ENCODE measurements at places on chromosomes 2 and 18. TPM values are rescaled to one million over a fixed set of nuclear protein-coding genes. Genes with fewer than 3 reads are reported as not detected.

EGR4 gene
- not detected for total RNA-seq

POMC gene
- total RNA-seq: 7.5 TPM

MBD2 gene
- total RNA-seq: 43.7 TPM

IL36A gene
- total RNA-seq: not detected

GRCh38 chr18:74266161-74266560 lies 25.6 kb downstream of the CYB5A start:
- H3K27ac ChIP-seq: no peak overlapping the region
- peaks cover 24% of the 10 kb centered on the region for H3K36me3 ChIP-seq
- no peak for DNase-seq
- no peak overlapping the region for H3K4me3 ChIP-seq
- H3K27me3 ChIP-seq: no peaks in the 10 kb centered on the region

DNA sequence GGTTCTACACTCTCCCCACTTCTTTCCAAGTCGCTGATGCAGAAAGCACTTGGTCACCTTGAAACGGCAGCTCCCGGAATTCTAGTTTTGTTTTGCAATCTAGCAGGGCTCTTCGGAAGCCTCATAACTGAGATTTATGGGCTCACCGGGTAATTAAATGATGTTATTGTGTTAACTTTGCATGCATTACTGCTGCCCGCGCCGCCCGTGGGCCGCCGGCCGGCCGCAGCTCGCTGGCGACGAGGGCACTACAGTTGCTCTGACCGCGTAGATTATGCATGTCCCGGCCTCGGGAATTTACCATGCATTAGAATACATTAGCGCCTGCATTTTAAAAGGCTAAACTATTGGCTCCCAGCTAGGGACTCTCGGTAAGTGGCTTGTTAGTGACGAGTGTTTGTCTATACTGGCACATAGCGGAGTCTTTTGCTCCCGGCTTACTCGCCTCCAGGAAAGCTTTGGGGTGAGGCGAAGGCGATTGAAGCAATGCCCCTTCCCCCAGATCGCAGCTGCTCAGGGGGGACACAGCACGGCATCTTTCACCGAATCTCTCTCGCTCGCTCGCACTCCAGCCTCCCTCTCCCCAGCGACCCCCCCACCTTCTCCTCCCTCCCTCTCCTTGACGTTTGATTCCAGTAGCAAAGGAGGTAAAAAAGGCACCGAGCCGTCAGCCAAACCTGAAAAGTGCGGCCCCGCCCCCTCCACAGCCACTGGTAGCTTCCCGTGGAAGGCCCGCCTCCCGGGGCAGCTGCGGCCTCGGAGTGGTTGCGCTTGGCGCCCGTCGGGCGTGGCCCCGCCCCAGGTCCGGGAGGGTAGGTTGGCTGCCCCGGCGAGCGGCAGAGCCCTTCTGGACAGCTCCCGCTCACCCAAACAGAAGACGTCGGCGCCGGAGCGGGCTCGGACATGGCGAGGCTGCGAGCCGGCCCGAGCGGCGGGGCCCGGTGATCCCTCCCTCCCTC lies at the start of gene ONECUT2:
Gene ONECUT2 (plus strand): TSS at position 839 of the 959 bp plus-strand sequence. CDS start 343 bp downstream, outside the sequence.
- DNase-seq: peak; percentile 91
- peaks cover 63% of the 10 kb centered on the region for H3K4me1 ChIP-seq
- no peaks in the 10 kb centered on the region for H3K36me3 ChIP-seq
